ENCODE measurements at places on chromosomes 12 and 14.

DNA sequence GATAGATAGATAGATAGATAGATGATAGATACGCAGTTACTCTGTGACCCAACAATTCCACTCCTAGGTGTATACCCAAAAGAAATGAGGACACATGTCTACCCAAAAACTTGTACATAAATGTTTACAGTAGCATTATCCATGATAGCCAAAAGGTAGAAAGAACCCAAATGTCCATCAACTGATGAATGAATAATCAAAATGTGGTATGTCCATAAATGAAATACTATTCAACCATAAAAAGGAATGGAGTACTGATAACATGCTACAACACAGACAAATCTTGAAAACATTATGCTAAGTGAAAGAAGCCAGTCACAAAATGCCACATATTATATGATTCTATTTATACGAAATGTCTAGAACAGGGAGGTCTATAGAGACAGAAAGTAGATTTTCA lies 36.1 kb upstream of the LRP6 start:
- no peak for DNase-seq

DNA sequence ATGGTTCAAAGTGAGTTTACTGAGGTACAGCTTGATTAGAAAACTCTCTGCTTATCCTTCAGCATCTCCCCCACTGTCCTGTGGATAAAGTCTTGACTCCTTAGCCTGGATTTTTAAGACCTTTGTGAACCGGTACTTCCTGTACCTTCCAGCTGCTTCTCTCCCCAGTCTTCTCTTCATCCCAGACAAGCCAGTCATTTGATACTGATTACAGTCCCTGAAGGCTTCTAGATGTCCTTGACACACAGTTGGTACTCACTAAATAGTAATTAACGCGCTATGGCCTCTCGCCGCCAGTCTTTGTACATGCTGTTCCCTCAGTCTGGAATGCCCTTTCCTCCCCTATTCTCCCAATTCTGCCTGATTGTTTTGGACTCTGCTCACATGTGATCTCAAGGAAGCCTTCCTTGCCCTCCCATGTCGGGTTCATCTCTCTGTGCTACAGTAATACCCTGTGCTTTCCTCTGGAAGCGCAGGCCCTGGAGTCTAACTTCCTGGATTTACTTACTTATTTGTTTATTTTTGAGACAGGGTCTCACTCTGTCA lies 50.6 kb upstream of the PTGR2 start:
- no peak for DNase-seq

- DNase-seq: peak; percentile 10
These were observed 101.2 kb downstream of the NELL2 start for GRCh38 chr12:44774815-44775411.

GRCh38 chr12:53748072-53748840 lies 3.5 kb downstream of the CISTR start:
- no peak for DNase-seq

GRCh38 chr12:61072717-61073116 lies 1187.5 kb upstream of the USP15 start:
- DNase-seq: no peak

DNA sequence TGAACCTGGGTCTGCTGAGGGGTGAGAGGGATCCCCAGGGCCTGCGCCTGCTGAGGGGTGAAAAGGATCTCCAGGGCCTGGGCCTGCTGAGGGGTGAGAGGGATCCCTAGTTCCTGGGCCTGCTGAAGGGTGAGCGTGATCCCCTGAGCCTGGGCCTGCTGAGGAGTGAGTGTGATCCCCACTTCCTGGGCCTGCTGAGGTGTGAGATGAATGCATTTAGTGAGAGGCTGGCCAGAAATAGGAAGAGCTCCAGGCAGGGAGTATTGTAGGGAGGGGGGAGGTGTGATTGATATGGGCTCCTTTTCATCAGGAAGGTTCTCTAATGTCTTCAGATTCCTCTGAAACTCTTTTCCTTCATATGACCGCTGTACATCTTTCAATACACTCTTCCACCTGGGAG lies 43.0 kb downstream of the FAM186A start:
- DNase-seq: no peak

GRCh38 chr12:10554756-10555481 lies 49.2 kb downstream of the EIF2S3B start:
- no peak for DNase-seq

GRCh38 chr14:28020112-28020511 lies 746.5 kb upstream of the FOXG1 start:
- DNase-seq: no peak

DNA sequence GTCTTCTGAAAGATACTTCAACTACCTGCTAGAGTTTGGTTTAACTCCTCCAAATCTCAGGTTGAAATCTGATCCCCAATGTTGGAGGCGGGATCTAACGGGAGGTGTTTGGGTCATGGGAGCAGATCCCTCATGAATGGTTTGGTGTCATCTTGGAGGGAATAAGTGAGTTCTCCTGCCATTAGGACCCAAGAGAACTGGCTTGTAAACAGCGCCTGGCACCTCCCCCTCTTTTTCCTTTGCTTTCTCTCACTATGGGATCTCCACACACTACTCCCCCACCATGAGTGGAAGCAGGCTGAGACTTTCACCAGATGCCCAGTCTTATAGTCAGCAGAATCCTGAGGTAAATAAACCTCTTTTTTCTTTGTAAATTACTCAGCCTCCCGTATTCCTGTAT lies 2.5 kb downstream of the CNIH1 start:
- DNase-seq: no peak

DNA sequence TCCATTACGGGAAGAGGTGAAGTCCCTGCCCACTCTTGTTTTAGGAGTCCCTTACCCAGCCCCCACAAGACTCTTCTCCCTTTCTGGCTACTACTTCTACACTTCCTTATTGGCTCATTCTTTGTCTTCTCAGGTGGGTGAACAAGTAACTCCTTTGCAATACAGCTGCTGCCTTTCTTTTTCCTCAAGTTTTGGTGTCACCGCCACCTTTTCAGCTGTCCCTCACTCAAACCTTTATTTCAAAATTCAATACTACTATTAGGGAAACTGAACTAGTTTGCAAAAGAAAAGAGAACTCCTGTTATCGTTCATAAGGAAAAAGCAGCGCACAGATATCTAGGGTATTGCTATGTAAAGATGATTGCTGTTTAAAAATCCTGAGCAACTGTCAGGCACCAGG lies 6.1 kb downstream of the RSRC2 start:
- no peak for DNase-seq

DNA sequence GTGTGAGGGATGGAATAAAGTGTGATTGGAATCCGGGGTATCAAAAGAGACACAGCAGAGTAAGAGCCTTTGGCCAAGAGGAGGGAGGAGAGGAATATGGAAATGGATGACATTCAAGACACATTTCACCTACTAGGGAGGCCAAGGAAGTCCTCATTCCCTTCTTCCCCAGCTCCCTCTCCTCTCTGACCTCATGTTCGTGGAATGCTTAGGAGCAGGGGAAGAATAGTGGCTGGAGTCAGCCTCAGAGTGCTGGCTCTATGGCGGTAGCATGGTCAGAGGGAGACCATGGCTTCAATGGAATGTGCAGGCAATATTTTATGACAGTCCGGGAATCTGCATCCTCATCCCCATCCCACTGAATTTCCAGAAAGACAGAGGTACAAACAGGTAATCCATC lies 196.6 kb downstream of the EGLN3 start:
- no peak for DNase-seq

GRCh38 chr14:90060312-90060964 lies 1.4 kb upstream of the KCNK13 start:
- peak; percentile 39 for DNase-seq

DNA sequence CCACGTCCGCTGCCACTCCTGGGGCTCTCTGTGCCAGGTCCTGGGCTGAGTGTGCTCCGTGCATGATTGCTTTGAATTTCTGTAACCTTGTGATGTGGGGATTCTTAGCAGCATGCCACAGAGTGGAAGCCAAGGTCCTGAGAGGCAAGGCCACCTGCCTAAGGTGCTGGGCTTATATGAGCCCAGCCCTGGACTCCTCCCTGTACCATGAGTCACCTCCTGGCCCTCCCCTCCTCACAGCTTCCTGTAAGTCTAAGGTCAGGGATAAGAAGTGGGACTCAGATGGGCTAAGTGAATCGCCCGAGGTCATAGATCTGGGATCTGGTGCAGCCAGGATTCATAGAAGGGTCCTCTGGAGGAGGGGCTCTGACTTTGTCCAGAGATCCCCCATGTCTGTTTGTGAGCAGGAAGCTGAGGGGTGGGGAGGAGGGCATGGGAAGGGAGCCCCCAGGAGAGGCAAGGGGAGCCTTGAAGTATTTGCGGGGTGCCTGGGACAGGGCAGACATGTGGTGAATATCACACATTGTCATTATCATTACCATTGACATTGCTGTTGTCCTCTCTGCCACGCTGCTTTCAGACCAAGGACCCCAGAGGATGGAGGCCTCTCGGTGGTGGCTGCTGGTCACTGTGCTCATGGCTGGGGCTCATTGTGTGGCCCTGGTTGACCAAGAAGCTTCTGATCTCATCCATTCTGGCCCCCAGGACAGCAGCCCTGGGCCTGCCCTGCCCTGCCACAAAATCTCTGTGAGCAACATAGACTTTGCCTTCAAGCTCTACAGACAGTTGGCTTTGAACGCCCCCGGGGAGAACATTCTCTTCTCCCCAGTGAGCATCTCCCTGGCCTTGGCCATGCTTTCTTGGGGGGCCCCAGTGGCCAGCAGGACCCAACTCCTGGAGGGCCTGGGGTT lies 28.8 kb downstream of the SERPINA3 start:
- no peak for DNase-seq

- no peak for DNase-seq
These were observed 19.2 kb upstream of the PPP1R12A start for GRCh38 chr12:79954037-79954610.
